Keratinocyte (primary cell): ENCODE measurements at places on chromosomes 7 and 10.

- DNase-seq: no peak
- no peaks in the 10 kb centered on the region for H3K27me3 ChIP-seq
- no peak overlapping the region for H3K4me3 ChIP-seq
- H3K36me3 ChIP-seq: peaks cover 10% of the 10 kb centered on the region
- H3K4me1 ChIP-seq: no peaks in the 10 kb centered on the region
Observed at GRCh38 chr7:5234852-5235831, 45.1 kb downstream of the WIPI2 start.

GRCh38 chr7:94632338-94633013 is 23.5 kb downstream of the SGCE start:
- H3K27me3 ChIP-seq: no peaks in the 10 kb centered on the region
- H3K4me3 ChIP-seq: no peak overlapping the region
- no peak overlapping the region for H3K27ac ChIP-seq

- no peak overlapping the region for H3K4me3 ChIP-seq
- peaks cover 7% of the 10 kb centered on the region for H3K4me1 ChIP-seq
- H3K27ac ChIP-seq: no peak overlapping the region
Observed at GRCh38 chr7:151254316-151254715, 5.8 kb upstream of the SMARCD3 start.

GRCh38 chr7:25250386-25250785 is 22.1 kb upstream of the NPVF start:
- no peak overlapping the region for H3K4me3 ChIP-seq
- H3K27me3 ChIP-seq: no peaks in the 10 kb centered on the region
- no peaks in the 10 kb centered on the region for H3K36me3 ChIP-seq
- H3K27ac ChIP-seq: no peak overlapping the region

GRCh38 chr10:15325243-15325943 is 45.7 kb downstream of the FAM171A1 start:
- peak; percentile 13 for DNase-seq
- no peaks in the 10 kb centered on the region for H3K36me3 ChIP-seq
- no peak overlapping the region for H3K27ac ChIP-seq
- H3K4me3 ChIP-seq: no peak overlapping the region
- H3K4me1 ChIP-seq: peaks cover 7% of the 10 kb centered on the region

GRCh38 chr10:50272531-50272930 is 21.2 kb upstream of the ASAH2 start:
- peaks cover 13% of the 10 kb centered on the region for H3K27me3 ChIP-seq
- H3K4me3 ChIP-seq: no peak overlapping the region
- H3K27ac ChIP-seq: no peak overlapping the region
- H3K36me3 ChIP-seq: no peaks in the 10 kb centered on the region
- no peaks in the 10 kb centered on the region for H3K4me1 ChIP-seq
- DNase-seq: no peak

- H3K4me1 ChIP-seq: no peaks in the 10 kb centered on the region
- no peak for DNase-seq
- no peak overlapping the region for H3K4me3 ChIP-seq
- no peak overlapping the region for H3K27ac ChIP-seq
- no peaks in the 10 kb centered on the region for H3K27me3 ChIP-seq
Observed at GRCh38 chr10:28497313-28498126, 35.4 kb upstream of the WAC start.

DNA sequence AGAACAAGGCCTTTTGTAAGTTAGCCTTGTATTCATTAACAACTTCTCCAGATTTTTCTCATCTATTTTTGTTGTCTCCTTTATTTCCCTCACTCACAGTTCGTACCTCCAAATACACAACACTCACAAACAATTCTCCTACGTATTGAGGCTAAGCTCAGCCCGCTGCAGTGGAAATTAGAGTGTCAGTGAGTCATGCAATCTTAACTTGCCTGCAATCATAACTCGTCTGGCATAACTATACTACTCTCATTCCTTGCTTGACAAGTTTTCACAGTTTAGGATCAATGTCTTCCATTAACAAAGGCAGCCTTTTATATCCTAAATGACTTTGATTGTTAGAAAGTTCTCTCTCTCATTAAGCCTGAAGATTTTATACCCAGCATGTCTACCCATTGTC is 23.8 kb downstream of the TMEM196 start:
- H3K36me3 ChIP-seq: no peaks in the 10 kb centered on the region
- H3K27ac ChIP-seq: no peak overlapping the region
- peaks cover 9% of the 10 kb centered on the region for H3K4me1 ChIP-seq
- no peak overlapping the region for H3K4me3 ChIP-seq
- peak; percentile 11 for DNase-seq

DNA sequence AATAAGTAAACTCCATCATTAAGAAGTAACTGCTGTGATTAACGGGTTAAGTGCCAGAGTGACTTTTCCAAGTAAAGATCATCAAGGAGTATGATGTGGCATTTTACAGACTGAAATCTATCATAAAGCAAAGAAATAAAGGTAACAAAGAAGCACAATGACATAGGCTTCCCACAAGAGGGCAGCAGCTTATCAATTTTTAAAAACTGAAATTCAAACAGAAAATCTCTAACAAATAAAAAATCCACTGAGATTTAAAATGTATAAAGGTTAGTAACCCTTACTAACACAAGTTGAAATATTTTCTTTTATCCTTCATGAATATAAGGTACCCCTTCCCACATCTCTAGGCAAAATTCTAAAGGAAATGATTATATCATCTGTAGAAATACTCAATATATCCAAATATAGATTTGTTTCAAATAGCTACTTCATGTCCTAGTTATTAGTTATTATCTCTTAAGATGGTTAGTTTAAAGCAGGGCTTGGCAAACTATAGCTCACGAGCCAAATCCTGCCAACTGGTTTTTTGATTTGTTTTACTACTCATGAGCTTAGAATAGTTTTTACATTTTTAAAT is 29.2 kb downstream of the FAM3C start:
- H3K27me3 ChIP-seq: no peaks in the 10 kb centered on the region
- no peak overlapping the region for H3K4me3 ChIP-seq
- H3K36me3 ChIP-seq: peaks cover 12% of the 10 kb centered on the region
- no peaks in the 10 kb centered on the region for H3K4me1 ChIP-seq

DNA sequence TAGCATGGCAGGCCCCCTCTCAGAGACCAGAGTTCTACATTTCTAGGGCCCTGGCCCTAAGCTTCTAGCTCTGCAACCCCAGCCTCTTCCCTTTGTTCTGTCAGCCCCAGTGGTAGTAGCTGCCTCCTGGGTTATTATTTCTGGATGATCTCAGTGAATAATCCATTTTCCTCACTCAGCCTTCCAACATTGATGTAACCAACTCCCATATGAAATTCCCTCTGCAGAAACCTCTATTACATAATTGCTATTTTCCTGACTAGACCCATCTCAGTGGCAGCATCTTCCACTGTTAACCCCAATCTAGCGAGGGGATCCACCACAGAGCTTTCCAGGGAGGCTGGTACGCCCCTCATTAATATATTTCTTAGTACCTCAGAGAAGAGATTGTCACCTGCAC is 49.8 kb downstream of the FHIP2A start:
- peaks cover 17% of the 10 kb centered on the region for H3K4me1 ChIP-seq
- no peaks in the 10 kb centered on the region for H3K27me3 ChIP-seq
- no peak overlapping the region for H3K4me3 ChIP-seq
- no peak overlapping the region for H3K27ac ChIP-seq

DNA sequence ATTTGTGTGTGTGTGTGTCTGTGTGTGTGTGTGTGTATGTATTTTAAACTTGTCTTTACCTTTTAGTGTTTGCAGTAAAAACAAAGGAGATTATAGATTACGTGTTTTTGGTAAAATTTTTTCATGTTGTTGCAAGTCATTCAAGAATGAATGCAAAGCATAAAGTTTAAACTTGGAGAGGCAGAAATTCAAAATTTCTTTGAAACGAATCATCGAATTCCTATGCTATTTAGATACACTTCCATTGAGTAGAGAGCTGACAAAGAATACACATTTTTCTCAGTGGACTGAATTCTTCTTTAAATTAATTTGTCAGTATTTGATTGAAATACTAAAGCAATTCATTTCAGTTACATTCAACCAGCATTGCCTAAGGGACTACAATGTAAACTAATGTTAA is 66.0 kb upstream of the HDAC9 start:
- H3K4me3 ChIP-seq: no peak overlapping the region
- DNase-seq: no peak
- no peaks in the 10 kb centered on the region for H3K27me3 ChIP-seq
- peaks cover 11% of the 10 kb centered on the region for H3K4me1 ChIP-seq

DNA sequence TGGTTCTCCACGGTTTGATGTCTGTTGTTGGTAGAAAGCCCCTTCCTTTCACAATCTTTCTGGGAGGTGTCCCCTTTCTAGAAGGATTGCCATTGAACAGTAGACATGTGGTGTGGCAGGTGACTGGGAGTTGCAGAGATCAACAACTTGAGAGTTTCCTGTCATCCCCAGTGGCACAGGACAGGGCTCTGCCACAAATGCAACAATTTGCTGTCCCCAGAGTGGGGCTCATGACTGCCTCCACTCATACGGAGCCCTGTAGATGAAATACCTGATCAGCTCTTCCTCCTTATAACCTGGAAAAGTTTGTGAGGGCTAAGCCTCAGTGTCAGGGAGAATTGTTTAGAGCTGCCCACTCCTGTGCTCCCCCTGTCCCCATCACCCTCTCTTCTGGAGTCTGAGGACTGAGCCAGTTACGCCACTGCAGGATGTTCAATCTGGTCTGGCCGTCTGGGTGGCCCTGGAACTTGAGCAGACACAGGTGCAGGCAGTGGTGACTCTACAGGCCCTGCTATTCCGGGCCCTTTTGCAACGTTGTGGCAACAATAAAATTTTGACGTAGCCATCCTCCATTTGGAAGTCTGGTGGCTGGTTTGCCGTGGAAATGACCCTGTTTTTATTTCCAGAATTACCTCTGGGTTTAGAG is 6.5 kb downstream of the DBNL start:
- peaks cover 3% of the 10 kb centered on the region for H3K4me1 ChIP-seq
- DNase-seq: no peak
- peaks cover 30% of the 10 kb centered on the region for H3K36me3 ChIP-seq
- no peak overlapping the region for H3K4me3 ChIP-seq
- no peaks in the 10 kb centered on the region for H3K27me3 ChIP-seq

GRCh38 chr10:74575912-74576311 is 250.5 kb upstream of the KAT6B start:
- H3K4me3 ChIP-seq: no peak overlapping the region
- H3K4me1 ChIP-seq: no peaks in the 10 kb centered on the region
- H3K36me3 ChIP-seq: no peaks in the 10 kb centered on the region

GRCh38 chr7:111540199-111540815 is 22.0 kb downstream of the IMMP2L start:
- DNase-seq: no peak
- H3K27me3 ChIP-seq: no peaks in the 10 kb centered on the region
- H3K4me3 ChIP-seq: no peak overlapping the region
- H3K27ac ChIP-seq: no peak overlapping the region

- no peaks in the 10 kb centered on the region for H3K36me3 ChIP-seq
- peak; percentile 87 for DNase-seq
- H3K4me1 ChIP-seq: peaks cover 46% of the 10 kb centered on the region
- H3K4me3 ChIP-seq: peak overlapping the region; percentile 37
- peak overlapping the region; percentile 82 for H3K27ac ChIP-seq
Observed at GRCh38 chr10:11875494-11876281, 52.5 kb downstream of the PROSER2 start.

DNA sequence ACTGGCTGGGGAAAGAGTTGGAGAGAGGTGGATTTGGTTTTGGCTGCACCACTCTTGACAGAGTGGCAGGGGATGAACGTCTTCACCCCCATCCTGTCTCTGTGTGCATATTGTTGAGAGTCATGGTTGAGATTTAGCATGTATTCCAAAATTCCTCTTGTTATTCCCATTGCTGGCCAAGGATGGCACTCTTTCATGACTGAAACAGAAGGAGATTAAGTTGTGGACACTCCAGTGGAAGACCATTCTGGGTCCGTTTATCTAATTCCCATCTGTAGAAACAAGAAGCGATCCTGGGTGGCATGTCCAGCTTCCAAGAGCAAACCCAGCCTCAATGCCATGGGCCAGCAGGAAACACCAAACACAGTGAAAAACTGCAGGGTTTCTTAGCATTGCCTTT is 469.0 kb upstream of the IGFBP3 start:
- no peaks in the 10 kb centered on the region for H3K4me1 ChIP-seq
- no peaks in the 10 kb centered on the region for H3K27me3 ChIP-seq
- H3K27ac ChIP-seq: no peak overlapping the region
- H3K4me3 ChIP-seq: no peak overlapping the region

DNA sequence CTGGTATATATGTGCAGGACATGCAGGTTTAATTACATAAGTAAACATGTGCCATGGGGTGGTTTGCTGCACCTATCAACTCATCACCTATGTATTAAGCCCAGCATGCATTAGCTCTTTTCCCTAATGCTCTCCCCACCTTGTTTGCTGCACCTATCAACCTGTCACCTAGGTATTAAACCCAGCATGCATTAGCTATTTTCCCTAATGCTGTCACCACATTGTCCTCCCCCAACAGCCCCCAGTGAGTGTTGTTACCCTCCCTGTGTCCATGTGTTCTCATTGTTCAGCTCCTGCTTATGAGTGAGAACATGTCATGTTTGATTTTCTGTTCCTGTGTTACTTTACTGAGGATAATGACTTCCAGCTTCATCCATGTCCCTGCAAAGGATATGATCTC is 300.5 kb downstream of the ANKRD7 start:
- DNase-seq: no peak
- no peaks in the 10 kb centered on the region for H3K4me1 ChIP-seq
- H3K27ac ChIP-seq: no peak overlapping the region
- H3K4me3 ChIP-seq: no peak overlapping the region
- H3K27me3 ChIP-seq: no peaks in the 10 kb centered on the region
- no peaks in the 10 kb centered on the region for H3K36me3 ChIP-seq

GRCh38 chr7:66150471-66150870 is 35.8 kb downstream of the CRCP start:
- H3K27me3 ChIP-seq: no peaks in the 10 kb centered on the region
- H3K4me1 ChIP-seq: peaks cover 15% of the 10 kb centered on the region
- H3K27ac ChIP-seq: no peak overlapping the region
- H3K36me3 ChIP-seq: peaks cover 37% of the 10 kb centered on the region

GRCh38 chr7:41964183-41964753 is 261.4 kb upstream of the INHBA start:
- H3K27me3 ChIP-seq: no peaks in the 10 kb centered on the region
- no peak overlapping the region for H3K27ac ChIP-seq
- DNase-seq: no peak
- H3K4me3 ChIP-seq: no peak overlapping the region

DNA sequence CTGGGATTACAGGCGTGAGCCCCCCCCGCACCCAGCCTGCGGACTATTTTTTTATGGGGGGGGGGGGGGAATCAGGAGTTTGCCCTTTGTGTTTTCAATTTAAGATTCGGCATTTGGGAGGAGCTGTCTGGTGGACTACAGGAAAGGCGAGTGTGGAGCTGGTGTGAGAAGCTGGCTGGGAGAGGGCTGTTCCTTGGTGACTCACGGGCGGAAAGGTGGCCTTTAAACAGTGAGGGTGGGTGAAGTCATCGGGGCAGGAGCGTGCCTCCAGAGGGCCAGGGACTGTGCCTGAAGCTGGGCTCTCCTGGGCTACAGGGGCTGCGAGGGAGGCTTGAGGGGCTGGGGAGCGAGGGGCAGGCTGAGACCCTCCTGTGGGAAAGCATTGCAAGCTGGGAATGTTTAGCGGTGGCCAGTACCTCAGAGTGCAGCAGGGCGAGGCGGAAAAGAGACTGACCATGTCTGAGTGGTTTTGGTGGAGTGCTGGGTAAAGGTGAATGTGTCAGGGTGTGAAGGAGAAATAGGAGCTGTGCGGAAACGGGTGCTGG is 39.7 kb upstream of the ZNF32 start:
- no peak overlapping the region for H3K27ac ChIP-seq
- H3K36me3 ChIP-seq: no peaks in the 10 kb centered on the region
- no peak overlapping the region for H3K4me3 ChIP-seq
- DNase-seq: no peak
- peaks cover 9% of the 10 kb centered on the region for H3K4me1 ChIP-seq
- H3K27me3 ChIP-seq: no peaks in the 10 kb centered on the region
